HEK293T (cell line): ENCODE measurements at places on chromosomes 3 and 15.

GRCh38 chr15:25545017-25545416 is 106.2 kb upstream of the UBE3A start:
- no peak for DNase-seq

GRCh38 chr3:48406443-48407431 is 23.1 kb downstream of the PLXNB1 start:
- DNase-seq: no peak

GRCh38 chr3:111765136-111765535 is 93.9 kb upstream of the PHLDB2 start:
- DNase-seq: no peak

- DNase-seq: no peak
These were observed 65.4 kb upstream of the SEC61A1 start for GRCh38 chr3:127986803-127987202.
